ENCODE measurements at places on chromosomes 1 and 21.

- DNase-seq: no peak
Measured at GRCh38 chr1:229107304-229107815, 163.6 kb upstream of the RAB4A start.

GRCh38 chr21:35578347-35578782 lies 482.0 kb downstream of the SETD4 start:
- no peak for DNase-seq

DNA sequence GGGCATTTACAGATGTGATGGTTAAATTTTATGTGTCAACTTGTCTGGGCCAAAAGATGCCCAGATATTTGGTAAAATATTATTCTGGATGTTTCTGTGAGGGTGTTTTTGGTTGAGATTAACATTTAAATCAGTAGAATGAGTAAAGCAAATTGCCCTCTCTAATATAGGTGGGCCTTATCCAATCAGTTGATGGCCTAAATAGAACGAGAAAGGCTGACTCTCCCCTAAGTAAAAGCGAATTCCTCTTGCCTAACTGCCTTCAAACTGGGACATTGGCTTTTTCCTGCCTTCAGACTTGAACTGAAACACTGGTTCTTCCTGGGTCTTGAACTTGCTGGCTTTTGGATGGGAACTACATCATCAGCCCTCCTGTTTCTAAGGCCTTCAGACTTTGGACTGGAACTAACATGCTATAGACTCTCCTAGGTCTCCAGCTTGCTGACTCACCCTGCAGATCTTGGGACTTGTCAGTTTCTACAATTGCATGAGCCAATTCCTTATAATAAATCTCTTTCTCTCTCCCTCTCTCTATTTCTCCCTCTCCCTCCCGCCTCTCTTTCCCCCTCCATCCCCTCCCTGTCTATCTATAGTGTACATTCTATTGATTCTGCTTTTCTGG lies 10.2 kb upstream of the NAV1 start:
- DNase-seq: no peak

- peak; percentile 59 for DNase-seq
Measured at GRCh38 chr1:161382214-161383019, 14.7 kb upstream of the CFAP126 start.

- DNase-seq: no peak
Measured at GRCh38 chr21:36479415-36480402, at the start of gene CLDN14. TSS of gene CLDN14 (minus strand) at chr21:36480122. CDS start at chr21:36461695, 18,427 bp downstream.

DNA sequence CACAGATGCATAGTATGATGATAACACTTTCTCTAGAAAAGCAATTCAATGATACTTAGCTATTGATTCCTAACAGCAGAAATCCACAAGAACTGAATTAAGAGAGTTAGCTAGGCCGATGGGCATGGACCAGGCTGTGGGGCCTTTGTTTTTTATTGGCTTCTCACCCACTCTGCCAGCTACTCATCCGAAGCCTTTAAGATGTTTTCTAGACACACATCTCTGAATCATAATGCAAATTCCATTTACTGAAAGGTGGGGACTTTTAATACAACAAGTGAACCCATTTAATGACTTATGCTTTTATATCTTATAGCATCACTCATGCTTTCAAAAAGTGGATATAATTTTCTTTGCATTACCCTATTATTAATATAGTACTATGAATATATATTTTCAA lies 170.2 kb downstream of the RUNX1 start:
- no peak for DNase-seq

DNA sequence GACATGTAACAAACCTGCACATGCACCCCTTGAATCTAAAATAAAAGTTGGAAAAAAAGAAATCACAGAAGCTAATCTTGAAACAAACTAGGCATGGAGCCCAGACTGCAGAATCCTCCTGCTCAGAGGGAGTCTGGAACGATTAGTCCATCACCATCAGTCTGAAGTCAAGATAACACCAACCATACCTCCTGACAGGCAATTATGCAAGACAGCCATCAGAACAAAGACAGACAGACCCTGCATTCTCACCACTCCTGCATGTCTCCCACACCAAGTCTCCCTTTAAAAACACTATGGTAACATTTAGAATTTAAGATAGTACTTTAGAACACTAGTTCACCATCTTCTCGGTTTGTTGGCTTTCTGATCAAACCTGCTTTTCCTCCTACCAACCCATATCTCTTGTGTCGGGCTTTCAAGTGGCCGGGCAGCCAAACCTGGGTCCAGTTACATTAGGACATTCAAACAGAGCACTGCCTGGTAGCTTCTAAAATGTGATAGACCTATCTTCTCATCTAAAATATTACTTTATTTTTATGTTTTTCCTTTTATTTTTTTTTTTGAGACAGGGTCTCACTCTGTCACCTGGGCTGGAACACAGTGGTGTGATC lies 10.1 kb downstream of the YARS1 start:
- DNase-seq: no peak

GRCh38 chr1:200281201-200281835 lies 128.5 kb downstream of the ZNF281 start:
- no peak for DNase-seq

GRCh38 chr1:25725482-25725881 lies 74.5 kb upstream of the SELENON start:
- DNase-seq: no peak

DNA sequence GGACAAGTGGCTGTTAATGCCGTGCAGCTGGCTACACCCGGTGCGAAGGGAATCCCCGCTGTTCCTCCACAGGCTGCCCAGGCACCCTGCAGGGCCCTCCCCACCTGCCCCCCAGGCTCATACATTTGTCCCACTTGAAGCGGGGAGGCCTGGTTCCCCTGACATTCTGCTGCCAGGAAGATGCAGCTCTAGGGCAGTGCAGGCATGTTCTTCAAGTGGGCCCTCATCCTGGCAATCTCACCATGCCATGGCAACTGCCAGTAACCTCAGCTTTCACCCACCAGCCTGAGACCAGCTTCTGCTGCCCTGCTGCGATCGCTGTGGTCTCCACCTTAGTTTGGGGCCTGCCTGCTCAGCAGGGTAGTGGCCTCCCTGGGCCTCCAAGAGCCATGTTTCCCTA lies 151.9 kb upstream of the COL6A1 start:
- no peak for DNase-seq

DNA sequence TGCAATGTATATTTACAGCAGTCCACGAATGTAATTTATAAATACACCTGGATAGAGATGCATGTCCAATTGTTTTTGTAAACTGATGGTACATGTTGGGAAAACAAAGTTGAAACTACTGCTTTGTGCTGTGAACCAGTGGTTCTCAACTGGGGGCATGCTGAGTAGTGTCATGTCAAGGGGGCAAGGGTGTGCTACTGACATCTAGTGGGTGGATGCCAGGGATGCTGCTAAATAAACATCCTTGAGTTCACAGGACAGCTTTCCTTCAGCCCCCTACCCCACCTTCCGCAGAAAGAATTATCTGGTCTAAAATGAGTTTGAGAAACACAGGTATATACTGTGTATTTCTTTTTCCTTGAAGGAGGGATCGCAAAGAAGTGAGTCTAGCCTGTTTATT lies 95.9 kb downstream of the RASAL2 start:
- peak; percentile 2 for DNase-seq

DNA sequence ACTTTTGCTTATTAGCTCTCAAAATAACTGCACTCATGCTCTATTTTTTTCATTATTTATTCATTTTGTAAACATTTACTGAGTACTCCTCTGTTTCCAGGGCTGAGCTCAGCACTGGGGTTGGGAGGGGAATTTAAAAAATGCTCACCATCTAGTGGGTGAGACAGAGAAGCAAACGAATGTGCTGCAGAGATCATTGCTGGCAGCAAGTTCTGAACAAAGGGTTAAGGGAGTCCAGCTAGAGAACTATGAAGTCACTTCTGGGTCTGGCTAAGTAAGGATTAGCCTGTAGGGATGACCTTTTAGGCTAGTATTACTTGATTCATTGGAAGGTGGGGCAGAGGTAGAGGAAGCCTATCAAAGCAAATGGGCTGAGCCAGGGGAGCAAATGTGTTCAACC lies 99.1 kb upstream of the ZNF644 start:
- no peak for DNase-seq

DNA sequence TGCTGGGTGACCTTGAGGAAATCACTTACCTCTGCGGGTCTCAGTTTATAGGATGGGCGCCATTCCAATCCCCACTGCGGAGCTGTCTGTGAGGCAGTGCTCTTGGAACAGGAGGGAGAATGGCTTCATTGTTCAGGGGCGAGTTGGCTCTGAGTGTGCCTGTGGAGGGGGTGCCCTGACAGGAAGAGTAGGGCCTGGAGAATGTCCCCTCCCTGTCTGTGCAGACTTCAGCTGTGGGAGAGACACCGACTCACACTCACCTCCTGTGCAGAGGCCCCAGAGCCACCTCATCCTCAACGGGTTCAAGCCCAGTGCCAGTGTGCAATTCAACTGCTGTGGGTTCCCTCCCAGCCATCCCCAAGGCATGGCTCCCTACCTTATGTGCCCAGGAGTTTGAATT lies 17.1 kb downstream of the ADORA1 start:
- no peak for DNase-seq

DNA sequence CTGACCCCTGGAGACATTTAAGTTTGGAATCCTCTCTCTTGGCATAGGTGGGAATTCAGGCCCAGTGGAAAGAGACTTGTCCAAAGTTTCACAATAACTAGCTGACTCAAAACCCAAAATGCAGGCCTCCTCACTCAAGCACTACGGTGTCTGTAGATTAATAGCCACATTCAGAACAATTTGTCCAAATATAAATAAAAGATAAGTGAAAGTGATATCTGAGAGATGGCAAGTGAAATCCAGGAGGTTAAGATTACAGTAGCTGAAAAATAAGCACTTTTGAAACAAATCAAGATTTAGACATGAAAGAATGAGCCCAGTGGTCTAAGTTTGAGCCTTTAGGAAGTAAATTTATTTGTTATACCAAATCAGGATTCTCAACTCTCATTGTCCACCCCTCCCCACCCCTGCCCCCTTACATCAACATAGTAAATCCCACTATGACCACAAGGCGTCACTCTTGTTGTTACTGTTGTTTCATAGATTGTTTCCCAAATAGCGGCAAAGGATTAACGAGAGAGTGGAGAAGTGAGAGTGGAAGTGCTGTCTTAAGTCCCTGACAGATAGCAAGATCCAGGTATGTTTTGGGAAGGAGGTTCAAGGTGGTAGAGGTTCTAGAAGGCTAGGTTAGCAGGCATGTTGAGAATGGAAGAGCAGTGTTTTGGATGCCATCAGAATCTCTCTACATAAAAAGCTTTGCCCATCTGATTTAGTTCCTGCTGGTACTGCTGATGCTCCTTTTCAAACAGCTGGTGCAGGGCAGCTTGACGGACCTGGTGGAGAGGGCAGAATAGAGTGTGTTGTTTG lies 7.1 kb upstream of the TPM3 start:
- peak; percentile 46 for DNase-seq

- DNase-seq: no peak
Measured at GRCh38 chr1:200354243-200354642, 55.6 kb downstream of the ZNF281 start.
